Esophagus (tissue), 2 donors: ENCODE measurements at places on chromosomes 5 and 9. TPM values are rescaled to one million over a fixed set of nuclear protein-coding genes. Genes with fewer than 3 reads are reported as not detected.

The PCDHA1 gene
- polyA plus RNA-seq, result not detected

The FAM151B gene
- polyA plus RNA-seq, result 0.83 TPM

The HACD4 gene
- 1.1 TPM for polyA plus RNA-seq

The LMX1B gene
- 0.02 TPM for polyA plus RNA-seq

The PCDHGC3 gene
- polyA plus RNA-seq, result 25.8 TPM

The FAM169A gene
- polyA plus RNA-seq, result 0.28 TPM

The TICAM2 gene
- 1.0 TPM for polyA plus RNA-seq

The RANBP3L gene
- 0.02 TPM for polyA plus RNA-seq

The HAVCR1 gene
- not detected for polyA plus RNA-seq

The FAM78A gene
- polyA plus RNA-seq, result 0.62 TPM

The C1QTNF3 gene
- polyA plus RNA-seq, result 1.2 TPM
